H4 (cell line): ENCODE measurements at places on chromosomes 1 and 21. TPM values are rescaled to one million over a fixed set of nuclear protein-coding genes. Genes with fewer than 3 reads are reported as not detected.

Gene EFNA3
- total RNA-seq, result 7.5 and 9.5 TPM in 2 replicates

Gene MRPL20
- total RNA-seq, result 243 and 264 TPM in 2 replicates

Gene MAN1C1
- total RNA-seq, result 0.95 TPM in 1 of 2 replicates, not detected in the other

Gene TRIM67
- total RNA-seq, result not detected in 2 replicates

Gene MIXL1
- total RNA-seq, result not detected in 2 replicates

Gene APOBEC4
- total RNA-seq, result not detected in 2 replicates

Gene ASCL5
- not detected in 2 replicates for total RNA-seq

Gene NT5C1A
- 0.97 TPM in 1 of 2 replicates, not detected in the other for total RNA-seq

Gene MRPS21
- total RNA-seq, result 28.2 and 36.6 TPM in 2 replicates

Gene LYSMD1
- total RNA-seq, result 5.4 and 7.2 TPM in 2 replicates

Gene S100A8
- total RNA-seq, result not detected in 2 replicates

Gene EIF4G3
- 14.5 and 22.6 TPM in 2 replicates for total RNA-seq
